ENCODE measurements at places on chromosomes 3 and 15.
A peak's percentile ranks its signal among the peaks of the same experiment; 100 is the strongest.

DNA sequence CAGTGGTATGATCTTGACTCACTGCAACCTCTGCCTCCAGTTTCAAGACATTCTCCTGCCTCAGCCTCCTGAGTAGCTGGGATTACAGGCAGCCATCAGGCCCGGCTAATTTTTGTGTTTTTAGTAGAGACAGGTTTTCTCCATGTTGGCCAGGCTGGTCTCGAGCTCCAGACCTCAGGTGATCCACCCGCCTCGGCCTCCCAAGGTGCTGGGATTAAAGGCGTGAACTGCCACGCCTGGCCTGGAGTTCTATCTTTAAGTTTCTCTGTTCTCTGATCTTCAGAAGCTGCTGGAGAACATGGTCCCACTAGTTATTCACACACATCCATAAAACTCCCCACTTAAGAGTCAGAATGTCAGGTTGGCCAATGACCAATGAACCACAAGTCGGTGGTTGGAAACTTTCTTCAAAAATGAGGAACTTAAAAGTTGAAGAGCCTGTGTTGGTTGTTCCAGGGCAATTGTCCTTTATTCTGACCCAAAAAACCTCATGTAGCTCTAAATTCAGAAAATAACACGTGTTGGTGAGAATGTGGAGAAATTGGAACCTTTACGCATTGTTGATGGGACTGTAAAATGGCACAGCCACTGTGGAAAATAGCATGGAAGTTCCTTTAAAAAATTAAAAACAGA, 55.9 kb upstream of the PIK3CB start:
- peak; percentile 99 for DNase-seq

DNA sequence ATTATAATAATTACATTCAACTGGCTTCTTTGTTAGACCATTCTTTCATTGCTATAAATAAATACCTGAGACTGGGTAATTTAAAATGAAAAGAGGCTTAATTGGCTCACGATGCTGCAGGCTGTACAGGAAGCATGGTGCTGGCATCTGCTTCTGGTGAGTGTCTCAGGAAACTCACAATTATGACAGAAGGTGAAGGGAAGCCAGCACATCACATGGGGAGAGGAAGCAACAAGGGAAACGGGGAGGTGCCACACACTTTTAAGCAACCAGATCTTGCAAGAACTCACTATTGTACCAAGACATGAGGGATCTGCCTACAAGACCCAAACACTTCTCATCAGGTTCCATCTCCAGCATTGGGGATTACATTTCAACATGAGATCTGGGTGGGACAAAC, 413.1 kb upstream of the ARRDC4 start:
- peak; percentile 9 for DNase-seq

- DNase-seq: no peak
Measured at GRCh38 chr3:81651139-81651538, 110.3 kb downstream of the GBE1 start.

GRCh38 chr15:84772467-84772866, 24.1 kb downstream of the ZNF592 start:
- peak; percentile 60 for DNase-seq

GRCh38 chr3:72973031-72973723, 23.4 kb upstream of the PPP4R2 start:
- DNase-seq: no peak

- no peak for DNase-seq
Measured at GRCh38 chr3:23735062-23735461, 70.7 kb upstream of the UBE2E1 start.

DNA sequence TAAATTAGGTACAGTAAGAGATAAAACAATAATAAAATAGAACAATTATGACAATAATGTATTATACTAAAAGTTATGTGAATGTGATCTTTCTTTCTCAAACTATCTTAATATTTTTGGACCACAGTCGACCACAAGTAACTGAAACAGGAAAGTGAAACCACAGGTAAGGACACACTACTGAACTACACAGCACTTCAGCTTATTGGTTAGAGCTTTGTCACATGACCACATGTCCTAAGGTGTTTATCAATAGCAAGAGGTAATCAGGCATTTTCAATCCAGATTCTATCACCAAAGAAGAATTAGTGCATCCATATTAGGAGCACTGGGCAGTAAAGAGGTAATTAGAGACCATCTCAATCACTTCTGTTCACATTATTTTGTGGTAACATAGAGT, 392.8 kb downstream of the RSL24D1 start:
- DNase-seq: no peak

GRCh38 chr15:66078196-66078928, 175.2 kb downstream of the MEGF11 start:
- no peak for DNase-seq

GRCh38 chr3:172859041-172859440, 108.5 kb downstream of the ECT2 start:
- DNase-seq: no peak

GRCh38 chr3:77933926-77934325, 894.0 kb downstream of the ROBO2 start:
- DNase-seq: no peak

DNA sequence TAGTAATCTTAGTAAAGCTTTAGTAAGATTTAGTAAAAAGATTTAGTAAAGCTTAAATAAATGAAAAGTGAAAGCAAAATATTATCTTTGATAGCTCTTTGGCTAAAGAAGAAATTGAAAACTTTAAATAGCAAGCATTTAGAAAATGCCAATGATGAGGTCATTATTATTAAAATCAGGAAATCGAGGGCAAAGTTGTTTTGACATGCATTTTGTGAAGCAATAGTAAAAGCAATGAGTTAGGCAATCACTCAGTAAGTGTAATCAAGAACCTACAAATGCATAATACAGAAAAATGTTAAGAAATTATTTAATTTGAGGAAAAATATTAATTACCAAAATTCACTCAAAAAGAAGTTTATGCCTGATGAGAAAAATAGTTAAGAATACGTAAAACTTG, 280.3 kb upstream of the MME start:
- peak; percentile 66 for DNase-seq

DNA sequence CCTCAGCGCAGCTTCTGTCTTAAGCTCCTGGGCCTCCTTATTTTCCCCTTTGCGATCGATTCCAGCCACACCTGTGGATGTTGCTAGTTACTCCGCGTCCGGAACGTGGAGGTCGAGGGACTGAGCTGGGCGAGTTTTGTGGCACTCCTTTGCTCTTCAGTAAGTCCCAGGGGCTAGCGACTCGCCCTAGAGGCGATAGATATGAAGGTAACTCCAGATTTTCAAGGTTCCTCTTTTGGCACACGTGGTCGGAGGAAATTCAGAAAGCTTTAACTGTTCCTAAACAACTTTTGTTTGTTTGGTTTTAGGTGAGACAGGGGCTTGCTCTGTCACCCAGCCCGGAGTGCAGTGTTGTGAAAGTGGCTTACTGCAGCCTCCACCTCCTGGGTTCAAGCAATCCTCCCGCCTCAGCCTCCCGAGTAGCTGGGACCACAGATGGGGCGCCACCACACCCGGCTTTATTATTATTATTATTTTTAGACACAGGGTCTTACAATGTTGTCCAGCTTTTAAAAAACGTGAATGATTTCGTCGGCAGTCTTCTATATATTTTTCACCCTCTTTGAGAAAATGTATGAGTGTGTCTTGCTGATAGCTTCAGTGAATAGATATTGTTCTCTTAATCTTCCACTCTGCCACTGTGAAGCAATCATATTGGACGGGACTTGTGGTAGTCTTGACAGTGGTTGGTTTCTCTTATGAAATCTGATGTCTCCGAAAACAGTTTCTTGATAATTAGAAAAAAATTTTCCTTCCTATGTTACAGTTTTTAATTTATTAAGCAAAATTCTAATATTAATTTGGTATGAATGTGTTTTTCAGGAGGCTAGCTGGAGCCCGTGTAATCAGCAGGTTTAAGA, 785 bp downstream of the MFSD1 start:
- DNase-seq: peak; percentile 85

DNA sequence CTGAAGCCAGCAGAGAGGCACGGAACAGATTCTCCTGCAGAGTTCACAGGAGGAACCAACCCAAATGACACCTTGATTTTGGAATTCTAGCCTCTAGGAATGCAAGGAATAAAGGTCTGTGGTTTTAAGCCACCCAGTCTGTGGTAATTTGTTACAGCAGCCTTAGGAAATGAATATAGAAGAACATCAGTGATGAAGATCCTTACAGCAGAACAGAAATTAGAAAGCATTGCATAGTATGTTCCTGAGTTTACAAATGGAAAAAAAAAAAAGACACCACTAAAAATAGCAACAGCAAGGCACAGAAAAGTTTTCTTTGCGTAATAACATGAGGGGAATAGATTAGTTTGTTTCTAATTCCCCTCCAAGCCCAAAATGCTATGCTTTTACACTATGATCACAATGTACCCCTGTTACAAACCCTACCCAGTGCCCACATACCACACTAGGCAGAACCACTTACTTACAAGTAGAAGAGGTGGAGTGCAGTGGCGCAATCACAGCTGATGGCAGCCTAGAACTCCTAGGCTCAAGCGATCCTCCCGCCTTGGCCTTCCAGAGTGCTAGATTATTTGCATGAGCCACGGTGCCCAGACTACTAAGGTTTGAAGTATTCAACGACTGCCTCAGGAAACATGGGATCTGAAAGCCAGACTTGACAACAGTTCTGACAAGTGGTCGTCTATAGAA, 84.3 kb downstream of the SHQ1 start:
- no peak for DNase-seq

GRCh38 chr3:157844800-157845565, 261.2 kb downstream of the SHOX2 start:
- DNase-seq: no peak

GRCh38 chr3:78633626-78634025, 1134.2 kb downstream of the ROBO1 start:
- no peak for DNase-seq

DNA sequence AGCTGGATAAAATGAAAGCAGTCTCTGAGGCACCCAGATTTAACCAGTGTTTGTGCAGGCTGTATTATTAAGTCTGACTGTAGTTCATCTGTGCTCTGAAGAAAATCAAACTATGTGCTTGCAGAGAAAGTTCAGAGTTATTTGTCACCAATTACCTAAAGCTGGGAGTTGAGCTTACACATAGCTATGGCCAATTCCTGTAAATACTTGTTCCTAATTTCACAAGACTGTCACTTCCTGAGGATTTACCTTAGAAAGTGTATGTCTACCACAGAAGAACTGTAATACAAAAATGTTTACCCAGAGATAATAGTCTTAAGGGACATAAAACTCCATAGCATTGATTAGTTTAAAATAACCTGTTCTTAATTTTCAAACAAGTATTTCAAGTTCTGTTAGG, 628.4 kb upstream of the TGFBR2 start:
- DNase-seq: no peak

- DNase-seq: peak; percentile 24
Measured at GRCh38 chr3:128486681-128487537, 6.1 kb downstream of the GATA2 start.

DNA sequence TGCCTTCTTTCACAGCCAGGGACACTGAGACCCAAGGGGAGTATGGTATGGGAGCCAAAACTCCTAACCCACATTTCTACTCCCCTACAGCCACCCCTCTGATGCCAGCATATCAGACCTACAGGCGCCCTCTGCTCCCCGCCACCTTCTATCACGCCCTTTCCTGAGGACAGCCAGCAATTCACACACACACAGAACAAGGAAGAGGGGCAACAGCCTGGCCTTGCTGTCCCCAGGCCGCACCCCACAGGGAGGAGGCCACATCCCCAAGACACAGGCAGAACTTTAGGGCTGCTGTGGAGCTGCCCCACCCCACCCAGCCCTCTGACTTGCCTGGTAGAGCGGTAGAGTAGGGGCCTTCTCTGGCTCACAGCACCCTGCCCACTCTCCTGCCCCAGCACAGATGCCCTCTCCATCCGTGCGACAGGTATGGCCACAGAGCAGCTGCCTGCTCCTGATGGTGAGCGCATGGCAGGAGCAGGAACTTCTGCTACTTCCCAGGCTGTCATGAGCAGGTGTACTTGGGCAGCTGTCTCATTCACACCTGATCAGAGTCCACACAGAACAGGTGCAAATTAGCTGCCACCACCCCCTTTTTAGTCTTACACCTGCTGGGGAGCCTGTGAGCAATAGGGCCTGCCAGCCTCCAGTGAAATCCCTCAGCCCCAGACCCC, 33.4 kb downstream of the CCDC33 start:
- no peak for DNase-seq

- no peak for DNase-seq
Measured at GRCh38 chr15:64235552-64235951, 72.7 kb upstream of the PPIB start.

- DNase-seq: no peak
Measured at GRCh38 chr3:147813256-147813655, 404.1 kb downstream of the ZIC1 start.

GRCh38 chr15:35445891-35446290, 100.1 kb downstream of the DPH6 start:
- DNase-seq: no peak

GRCh38 chr15:66008940-66009562, 139.8 kb downstream of the RAB11A start:
- DNase-seq: no peak

GRCh38 chr15:35738370-35738769, 192.4 kb upstream of the DPH6 start:
- DNase-seq: no peak

DNA sequence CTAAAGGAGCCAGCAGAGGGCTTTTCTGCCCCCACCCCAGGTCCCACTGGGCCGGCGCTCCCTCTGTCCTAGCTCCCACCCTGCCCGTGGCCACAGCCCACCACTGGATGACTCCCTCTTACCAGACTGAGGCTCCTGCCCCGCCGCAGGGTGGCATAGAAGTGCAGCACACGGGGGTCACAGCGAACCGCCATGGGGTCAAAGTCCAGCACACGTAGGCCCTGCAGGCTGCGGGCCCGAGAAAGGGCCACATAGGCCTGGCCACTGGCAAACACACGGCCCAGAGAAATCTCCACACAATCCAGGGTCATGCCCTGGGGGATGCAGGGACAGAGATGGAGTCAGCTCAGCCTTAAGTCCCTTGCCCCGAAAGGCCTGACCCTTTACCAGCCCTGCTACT, 9.0 kb downstream of the PIF1 start:
- no peak for DNase-seq

- no peak for DNase-seq
Measured at GRCh38 chr3:10299679-10300078, 6.9 kb upstream of the GHRL start.

DNA sequence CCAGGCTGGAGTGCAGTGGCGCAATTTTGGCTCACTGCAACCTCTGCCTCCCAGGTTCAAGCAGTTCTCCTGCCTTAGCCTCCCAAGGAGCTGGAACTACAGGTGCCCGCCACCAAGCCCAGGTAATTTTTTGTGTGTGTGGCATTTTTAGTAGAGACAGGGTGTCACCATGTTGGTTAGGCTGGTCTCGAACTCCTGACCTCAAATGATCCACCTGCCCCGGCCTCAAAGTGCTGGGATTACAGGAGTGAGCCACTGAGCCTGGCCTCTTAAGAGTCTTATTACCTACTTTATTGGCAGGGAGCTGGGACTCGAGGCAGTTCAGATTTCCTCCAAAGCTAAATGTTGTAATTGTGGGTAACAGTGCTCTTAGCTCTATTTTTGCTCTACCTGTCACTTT, 16.4 kb downstream of the PXYLP1 start:
- no peak for DNase-seq

DNA sequence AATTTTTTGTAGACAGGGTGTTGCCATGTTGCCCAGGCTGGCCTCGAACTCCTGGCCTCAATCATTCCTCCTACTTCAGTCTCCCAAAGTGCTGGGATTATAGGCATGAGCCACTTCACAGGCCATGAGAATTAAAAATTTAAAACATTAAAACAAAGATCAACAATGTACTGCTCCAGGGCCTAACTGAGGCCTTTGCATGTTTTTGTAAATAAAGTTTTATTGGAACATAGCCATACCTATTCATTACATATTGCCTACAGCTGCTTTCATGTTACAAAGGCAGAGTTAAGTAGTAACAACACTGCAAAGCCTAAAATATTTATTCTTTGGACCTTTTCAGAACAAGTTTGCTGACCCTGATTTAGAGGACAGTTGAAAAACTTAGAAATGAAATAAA, 9.6 kb downstream of the VPS39 start:
- no peak for DNase-seq
